ENCODE measurements at places on chromosomes 7 and 10.

- peak; percentile 81 for DNase-seq
Measured at GRCh38 chr10:133394064-133394663, at the start of gene MTG1. MTG1 (plus strand) TSS chr10:133394157; CDS start chr10:133394221, 64 bp downstream.

DNA sequence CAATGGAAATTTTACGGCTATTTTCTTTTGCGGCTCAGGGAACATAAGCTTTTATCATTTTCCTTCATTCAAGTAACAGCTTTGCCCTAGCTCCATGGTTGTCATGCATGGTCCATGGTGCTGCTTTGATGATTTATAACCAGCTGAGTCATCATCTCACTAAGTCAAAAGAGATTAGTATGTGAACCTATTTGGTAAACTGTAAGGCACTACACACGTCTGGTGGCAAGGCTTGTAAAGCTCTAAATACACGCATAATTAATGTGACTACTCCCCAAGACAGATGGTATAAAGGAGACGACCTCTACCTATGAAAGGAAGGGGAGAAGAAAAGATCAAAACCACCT, 340.2 kb downstream of the KCNMA1 start:
- no peak for DNase-seq

- no peak for DNase-seq
Measured at GRCh38 chr7:4720225-4720624, 38.1 kb downstream of the FOXK1 start.

DNA sequence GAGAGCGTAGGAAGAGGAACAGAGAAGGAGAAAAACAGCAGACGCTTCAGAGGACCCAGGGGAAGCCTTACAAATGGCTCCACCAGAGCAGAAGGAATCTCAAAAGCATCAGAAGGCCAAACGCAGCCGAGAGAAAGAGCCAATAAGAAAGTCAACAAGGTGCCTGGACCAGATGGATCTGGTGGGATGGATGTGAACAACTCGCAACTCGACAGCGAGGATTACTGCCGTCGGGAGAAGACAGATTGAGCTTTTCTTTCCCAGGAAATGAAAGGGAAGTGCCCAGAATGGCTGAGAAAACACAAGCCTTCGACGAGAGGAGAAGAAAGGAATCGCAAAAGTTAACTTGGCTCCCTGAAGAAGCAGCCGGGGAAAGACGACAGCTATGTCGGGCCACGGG, 132.8 kb upstream of the MGMT start:
- no peak for DNase-seq

DNA sequence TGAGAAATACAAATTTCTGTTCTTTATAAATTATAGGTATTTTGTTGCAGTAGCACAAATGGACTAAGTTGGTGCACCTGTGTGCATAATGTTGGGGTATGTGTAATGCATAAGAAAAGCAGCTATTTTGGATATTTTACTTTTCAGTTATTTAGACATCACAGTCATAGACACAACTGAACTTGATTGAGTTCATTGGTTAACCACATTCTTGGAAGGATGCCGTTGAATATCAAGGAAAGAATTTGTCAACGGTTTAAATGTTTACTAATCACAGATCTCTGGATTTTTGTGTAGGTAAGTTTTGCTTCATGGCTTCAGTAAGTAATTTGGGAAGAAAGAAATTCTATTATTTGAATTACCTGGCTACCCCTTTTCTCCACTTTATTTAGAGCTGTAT, 4.1 kb downstream of the OTUD1 start:
- no peak for DNase-seq

DNA sequence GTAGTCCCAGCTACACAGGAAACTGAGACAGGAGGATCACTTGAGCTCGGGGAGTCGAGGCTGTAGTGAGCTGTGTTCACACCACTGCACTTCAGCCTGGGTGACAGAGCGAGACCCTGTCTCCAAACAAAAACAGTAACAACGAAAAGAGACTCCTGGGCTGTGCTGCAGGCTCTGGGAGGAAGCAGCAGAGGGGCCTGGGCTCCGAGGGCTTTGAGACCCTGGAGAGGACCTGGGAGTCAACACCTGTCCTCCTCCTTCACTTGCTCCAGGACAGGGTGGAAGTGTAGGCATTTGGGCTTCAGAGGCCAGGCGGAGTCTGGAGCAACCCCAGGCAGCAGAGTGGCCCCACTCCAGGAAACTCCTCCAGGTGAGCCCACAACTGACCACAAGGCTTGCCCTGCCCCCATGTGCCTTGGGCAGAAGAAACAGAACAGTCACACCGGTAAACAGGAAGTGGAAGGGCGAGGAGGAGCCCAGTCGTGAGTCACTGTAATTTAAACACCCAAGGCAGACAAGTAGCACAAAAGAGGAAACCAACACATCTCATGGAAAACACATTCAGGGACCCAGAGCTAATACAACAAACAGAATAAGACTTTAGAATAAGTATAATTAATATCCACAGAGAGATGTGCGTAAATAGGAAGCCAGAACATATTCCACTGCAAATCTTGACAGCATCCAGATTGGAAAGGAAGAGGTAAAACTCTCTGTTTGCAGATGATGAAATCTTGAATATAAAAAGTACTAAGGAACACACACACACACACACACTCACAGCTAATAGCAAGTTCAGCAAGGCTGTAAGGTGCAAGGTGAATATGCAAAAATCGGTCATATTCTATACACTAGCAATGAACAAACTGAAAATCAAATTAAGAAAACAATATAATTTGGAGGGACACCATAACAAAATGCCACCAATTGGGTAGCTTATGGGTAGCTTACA, 20.5 kb upstream of the RASGEF1A start:
- DNase-seq, result peak; percentile 48

DNA sequence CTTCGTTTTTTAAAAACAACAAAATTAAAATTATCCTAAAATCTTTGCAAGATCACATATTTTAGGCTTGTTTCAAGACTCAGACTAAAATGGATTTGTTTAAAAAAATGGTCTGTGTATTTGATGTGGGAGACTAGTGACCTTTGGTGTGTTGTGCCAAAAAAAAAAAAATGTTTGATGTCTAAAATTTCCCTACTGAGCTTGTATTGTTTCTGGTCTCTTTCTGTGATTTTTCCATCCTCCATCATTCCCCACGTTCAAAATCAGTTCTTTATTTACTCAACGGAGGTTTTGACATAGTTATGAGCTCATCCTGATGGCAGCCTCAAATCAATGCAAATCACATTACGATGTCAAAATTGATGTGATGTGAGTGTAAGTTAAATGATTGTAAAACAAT, 326.2 kb downstream of the RNLS start:
- DNase-seq, result no peak

GRCh38 chr10:2256241-2256640, 518.9 kb upstream of the ADARB2 start:
- DNase-seq, result no peak

DNA sequence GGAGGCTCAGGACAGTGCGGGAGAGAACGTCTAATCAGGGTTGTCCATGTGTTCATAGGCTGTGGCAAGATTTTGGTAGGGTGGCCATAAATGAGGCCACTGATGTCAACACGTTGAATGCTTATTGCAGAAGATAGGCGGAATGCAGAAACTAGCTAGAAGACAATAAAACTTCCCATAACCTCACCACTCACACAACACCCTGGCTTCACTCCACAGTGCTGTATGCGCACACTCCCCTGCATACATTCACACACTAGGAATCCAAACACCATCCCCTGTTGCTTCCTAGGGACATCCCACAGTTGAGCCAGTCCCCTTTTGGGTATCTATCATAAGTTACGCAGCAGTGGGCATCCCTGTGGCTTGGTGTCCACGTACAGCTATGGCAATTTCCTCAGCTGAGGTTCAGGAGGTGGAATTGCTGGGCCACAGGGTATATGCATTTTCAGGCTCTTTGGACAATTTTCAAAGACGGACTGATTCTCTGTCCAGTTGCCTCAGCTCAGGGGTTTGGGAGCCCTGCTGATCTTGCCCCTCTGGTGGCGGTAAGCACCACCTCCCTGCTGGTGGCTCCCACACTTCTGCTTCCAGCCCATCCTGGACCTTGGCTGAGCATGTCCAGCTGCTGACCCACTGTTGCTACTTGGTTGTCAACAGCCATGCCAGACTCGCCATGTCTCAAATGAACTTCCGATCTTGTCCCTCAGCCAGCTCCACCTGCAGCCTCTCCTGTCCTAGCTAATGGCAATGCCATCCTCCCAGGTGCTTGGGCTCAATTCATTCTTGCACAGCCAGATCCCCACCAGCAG, 36.4 kb downstream of the CDH23 start:
- DNase-seq, result no peak

GRCh38 chr10:30765616-30766015, 136.1 kb upstream of the LYZL2 start:
- no peak for DNase-seq

DNA sequence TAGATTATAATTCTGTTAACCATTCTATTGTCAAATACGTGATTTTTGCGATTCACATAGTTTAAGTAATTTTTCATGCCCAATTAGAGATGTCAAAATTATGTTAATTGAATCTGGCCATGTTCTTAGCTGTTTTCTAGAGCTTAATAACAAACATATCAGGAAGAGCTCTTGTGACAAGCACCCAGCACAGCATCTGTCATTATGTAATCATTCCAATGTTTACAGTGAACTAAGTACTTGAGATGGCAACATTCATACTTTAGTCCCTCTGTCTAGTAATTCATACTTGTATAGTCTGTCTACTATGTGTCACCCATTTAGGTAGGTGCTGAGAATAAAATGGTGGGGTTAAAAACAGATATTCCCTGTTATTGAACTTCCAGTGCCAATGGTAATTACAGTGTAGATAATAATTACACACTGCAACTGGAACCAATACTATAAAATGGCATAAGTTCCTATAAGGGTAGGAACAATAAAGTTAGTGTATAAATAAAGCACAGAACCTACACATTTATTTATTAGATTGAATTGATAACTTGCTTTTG, 55.2 kb downstream of the ZEB1 start:
- DNase-seq, result no peak

DNA sequence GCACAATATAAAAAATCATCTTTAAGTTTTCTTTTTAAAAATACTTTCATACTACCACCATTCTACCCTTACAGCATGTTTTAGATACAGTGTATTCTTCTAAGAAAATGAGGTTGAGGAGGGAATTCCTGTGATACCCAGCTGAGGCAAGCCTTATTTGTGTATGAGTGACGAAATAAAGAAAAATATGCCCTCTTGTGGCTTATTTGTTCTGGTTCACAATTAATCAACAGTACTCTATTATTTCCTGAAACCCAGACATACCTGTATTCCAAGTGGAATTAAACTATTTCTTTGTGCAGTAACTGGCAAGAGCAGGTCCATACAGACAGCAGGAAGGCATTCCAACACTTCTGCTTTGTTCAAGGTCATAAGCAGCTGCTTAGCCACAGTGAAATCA, 4.5 kb upstream of the SEMA3D start:
- no peak for DNase-seq

GRCh38 chr10:33795529-33795928, 461.1 kb upstream of the NRP1 start:
- DNase-seq, result no peak

- no peak for DNase-seq
Measured at GRCh38 chr10:72089618-72090017, 1.3 kb upstream of the SPOCK2 start.

GRCh38 chr7:25926451-25926850, 225.5 kb upstream of the NFE2L3 start:
- no peak for DNase-seq

GRCh38 chr7:39644170-39644569, 20.8 kb downstream of the RALA start:
- DNase-seq, result no peak

GRCh38 chr7:33711231-33712019, 193.9 kb upstream of the BMPER start:
- DNase-seq, result no peak

DNA sequence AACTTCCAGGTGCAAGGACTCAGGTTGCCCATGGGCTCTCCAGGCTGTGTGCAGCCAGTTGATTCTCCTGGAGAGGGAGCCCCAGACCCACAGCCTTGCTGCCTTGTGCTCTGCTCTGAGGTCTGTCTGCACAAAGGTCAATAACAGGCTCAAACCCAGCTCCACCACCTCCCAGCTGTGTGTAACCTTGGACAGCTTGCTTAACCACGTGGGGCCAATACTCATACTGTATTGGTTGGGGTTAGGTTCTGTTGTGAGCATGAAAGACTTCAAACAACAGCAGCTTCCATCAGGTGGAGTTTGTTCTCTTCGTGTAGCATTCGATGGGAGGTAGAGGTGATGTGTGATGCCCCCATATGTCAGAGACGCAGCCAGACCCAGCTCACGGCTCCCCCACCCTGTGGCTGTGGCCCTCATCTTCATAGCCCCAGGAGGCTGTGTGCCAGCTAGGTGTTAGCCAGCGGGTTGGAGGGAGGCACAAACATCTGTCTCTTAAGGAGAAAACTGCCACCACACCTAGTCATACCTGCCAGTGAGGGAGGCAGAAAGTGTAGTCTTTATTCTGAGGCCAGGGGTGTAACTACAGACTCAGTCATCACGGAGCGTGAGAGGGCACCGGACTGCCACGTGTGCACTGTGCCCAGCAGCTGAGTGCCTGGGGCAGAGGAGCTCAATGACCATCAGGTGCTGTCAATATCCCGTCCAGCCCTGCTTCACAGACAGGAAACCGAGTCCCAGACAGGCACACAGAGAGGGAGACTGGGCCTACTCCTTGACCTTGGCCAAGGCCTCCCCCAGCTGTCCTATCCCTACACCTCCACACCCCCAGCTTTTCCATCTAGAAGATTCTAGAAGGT, 8.1 kb upstream of the POLD2 start:
- DNase-seq, result no peak

- DNase-seq, result peak; percentile 1
Measured at GRCh38 chr7:43905956-43906330, 453 bp downstream of the URGCP start.

DNA sequence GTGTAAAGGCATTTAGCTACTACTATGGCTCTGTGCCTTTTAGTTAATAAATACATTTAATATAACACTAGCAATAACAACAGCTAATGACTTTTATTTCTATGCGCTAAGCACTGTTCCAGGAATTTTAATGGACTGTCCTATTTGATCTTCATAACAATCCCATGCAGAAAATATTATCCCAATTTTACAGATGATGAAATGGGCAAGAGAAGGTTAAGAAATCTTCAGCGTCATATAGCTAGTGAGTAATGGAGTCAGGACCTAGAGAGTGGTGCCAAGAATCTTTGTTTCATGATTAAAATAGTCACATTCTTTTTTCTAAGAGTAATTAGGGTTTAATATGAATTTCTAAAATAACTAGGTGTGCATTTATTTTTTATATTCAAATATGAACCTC, 32.4 kb downstream of the ACTA2 start:
- DNase-seq, result no peak

DNA sequence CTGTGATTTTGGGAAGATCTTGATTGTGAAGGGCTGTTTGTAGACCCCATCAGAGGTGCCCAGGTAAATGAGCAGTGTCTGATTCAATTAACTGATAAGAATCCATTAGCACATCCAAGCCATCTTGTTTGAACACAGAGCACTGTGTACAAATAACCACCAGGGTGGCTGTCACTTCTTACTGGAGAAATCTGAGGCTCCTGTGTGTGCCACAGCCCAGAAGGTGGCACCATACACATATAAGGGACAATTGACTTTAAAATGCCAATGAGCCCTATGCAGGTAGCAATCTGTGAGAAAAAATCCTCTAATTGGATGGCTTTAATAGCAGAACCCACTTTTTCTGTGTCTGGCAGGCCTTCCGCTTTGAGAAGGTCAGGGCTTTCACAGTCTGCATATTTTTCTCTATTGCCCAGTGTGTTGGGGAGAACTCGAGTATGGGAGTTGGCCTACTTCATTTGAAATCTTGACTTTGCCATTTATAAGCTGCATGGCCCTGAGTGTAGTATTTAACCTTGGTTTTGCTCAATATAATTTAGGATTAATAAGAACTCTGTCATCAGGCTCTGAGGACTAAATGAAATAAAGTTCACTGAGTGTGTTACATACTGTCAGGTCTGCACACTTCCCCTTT, 517.4 kb downstream of the CCSER2 start:
- DNase-seq, result no peak
